ENCODE measurements at places on chromosomes 3 and 15.
A peak's percentile ranks its signal among the peaks of the same experiment; 100 is the strongest.

GRCh38 chr3:135314237-135314636 lies 519.2 kb downstream of the EPHB1 start:
- DNase-seq: no peak

DNA sequence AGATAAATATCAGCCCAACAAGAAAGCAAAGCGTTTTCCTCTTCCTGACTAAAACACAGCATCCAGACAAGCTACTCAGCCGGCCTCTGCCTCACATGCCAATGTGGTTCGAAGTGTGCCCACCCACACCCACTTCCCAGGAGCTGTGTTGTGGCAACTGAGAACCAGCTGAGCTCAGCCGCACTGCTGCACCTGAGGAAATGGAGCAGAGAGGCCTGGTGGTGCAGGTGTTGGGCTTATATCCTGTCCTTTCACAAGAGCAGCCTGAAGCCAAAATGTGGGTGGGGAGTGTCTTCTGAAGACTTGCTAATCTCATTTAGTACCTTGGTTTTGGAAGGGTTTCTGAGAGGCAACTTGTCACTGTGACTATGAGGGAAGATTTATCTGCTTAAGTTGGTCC lies 23.0 kb upstream of the RETNLB start:
- DNase-seq: no peak

DNA sequence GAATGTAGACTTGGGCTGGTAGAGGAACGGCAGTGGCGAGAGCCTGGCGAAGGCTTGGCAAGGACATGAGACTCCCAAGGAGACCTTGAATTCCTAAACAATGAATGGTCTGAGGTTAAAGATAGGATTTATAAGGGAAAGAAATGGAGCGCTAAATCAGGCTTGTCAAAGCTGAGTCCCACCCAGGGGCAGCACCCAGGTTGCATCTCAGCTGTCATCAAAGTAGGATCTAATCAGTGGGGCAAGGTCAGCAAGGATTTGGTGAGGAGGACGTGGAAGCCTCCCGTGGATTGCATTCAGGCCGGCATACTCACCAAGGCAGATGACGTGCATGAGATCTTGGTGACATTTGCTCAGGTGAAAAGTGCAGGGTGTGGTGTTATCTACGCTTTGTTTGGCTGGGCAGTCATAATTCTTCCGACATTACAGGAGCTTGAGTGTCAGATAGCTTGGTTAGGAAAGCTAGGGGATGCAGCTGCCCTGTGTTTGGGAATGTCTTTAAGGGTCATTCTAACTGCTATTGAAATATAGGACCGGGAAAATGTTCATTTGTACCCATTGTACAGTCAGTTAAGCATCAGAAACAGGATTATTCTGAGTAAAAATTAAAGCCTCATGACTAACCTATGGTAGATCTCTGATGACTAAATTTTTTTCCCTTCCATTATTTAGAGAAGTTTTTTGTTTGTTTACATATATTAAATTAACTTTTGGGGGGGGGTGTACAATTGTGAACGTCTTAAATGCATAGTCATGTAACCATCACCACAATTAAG lies 99.4 kb upstream of the TSC22D2 start:
- DNase-seq: no peak

GRCh38 chr3:90007778-90008499 lies 900.5 kb downstream of the EPHA3 start:
- DNase-seq: peak; percentile 5

GRCh38 chr3:129003578-129004112 lies 2.5 kb downstream of the EFCC1 start:
- peak; percentile 42 for DNase-seq

DNA sequence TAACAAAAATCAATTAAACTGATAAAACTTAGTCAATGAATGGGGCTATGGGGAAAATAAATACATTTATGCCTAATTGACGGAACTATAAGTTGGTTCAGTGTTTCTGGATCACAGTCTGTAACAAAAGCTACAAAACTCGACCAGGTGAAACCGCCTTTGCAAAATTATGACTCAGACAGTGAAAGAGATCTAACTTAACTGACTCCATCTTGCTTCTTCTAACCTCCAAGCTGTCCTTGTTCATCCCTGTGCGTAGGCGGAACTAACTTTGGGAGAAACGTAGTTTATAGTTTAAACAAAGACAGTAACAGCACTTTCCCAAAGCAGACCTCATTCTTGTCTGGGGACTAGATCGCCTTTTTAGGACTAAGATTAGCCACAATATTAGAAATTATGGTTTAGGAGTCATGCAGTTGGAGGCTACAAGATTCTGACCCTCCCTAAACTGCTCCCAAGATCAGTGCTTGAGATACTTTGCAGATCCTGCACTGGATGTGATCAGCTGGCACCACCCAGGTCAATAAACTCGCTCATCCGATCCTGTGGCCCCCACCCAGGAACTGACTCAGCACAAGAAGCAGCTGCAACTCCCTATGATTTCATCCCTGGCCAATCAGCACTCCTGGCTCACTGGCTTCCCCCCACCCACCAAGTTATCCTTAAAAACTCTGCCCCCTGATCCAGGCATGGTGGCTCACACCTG lies 7.2 kb upstream of the MFGE8 start:
- DNase-seq: no peak

DNA sequence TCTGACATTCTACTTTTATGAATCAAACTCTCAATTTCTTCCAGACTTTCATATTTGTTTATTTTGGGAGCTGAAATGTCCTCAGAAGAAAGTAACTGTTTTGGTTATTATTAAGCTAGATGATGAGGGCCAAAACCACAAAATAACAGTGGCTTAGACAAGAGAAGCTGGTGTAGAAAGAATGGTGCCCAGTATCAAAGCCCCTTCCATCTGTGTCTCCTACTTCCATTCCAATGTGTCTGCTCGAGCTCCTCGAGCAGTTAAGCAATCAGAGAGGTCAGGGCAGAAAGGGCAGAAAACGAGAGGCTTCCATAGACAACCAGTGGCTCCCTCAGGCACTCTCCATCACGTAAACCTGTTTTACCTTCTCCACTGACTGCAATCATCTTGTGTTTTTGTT lies 59.7 kb upstream of the MAGI1 start:
- no peak for DNase-seq

DNA sequence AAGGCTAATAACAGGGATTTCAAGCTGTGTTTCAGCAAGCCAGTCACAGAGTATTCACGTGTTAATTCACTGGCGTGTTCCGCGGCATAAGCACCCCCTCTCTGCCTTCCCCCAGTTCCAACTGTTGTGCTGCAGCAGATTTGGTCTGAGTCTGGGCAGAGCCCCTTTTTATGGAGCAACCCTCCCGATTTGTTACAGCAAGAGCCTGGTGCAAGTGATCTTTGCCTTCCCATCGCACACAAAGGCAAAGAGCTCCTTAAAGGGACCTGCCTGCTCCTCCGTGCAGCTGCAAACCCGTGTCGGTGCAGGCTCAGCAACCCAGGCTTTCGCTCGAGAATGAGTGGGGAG lies 170.5 kb downstream of the KCNAB1 start:
- DNase-seq: no peak

GRCh38 chr3:144948711-144949110 lies 977.1 kb downstream of the DIPK2A start:
- DNase-seq: no peak

DNA sequence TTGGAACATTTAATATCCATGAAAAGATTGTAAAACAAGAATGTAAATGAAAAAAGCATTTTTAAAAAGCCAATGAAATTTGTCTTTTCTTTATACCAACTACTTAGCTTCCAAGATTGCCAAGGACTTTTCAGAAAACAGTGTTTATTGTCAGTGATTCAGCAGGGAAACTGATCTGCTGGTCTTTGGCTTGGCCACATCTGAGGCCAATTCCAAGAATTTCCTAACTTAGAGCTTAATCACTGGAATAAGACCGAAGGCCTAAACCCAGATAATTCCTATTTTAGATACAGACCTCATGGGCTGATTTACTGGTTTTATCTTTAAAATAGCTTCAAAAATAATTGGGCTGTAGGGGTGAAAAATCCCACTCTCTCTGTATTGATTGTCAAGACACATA lies 260.5 kb upstream of the RORA start:
- no peak for DNase-seq

- DNase-seq: no peak
These were observed 280.1 kb upstream of the RASGRP1 start for GRCh38 chr15:38844736-38845135.

- DNase-seq: no peak
These were observed 3.5 kb downstream of the LRRC15 start for GRCh38 chr3:194365978-194366490.

DNA sequence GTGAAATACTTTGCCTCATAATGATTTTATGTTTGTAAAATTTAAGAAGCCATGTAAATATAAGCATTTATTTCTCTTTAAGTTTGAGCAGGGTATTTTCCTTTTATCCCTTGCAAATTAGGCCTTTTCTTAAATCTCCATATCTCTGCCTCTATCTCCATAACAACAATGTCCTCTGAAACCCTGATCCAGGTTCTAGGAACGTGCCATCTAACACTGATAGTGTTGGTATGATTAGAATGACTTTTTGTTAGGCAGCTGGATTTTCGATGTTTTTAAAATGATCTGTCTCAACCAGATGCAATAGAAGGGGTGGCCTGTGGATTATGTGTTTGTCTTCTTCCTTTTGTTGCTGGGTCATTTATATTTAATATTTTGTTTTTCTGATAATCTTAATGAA lies 77.9 kb downstream of the TRPC1 start:
- no peak for DNase-seq

DNA sequence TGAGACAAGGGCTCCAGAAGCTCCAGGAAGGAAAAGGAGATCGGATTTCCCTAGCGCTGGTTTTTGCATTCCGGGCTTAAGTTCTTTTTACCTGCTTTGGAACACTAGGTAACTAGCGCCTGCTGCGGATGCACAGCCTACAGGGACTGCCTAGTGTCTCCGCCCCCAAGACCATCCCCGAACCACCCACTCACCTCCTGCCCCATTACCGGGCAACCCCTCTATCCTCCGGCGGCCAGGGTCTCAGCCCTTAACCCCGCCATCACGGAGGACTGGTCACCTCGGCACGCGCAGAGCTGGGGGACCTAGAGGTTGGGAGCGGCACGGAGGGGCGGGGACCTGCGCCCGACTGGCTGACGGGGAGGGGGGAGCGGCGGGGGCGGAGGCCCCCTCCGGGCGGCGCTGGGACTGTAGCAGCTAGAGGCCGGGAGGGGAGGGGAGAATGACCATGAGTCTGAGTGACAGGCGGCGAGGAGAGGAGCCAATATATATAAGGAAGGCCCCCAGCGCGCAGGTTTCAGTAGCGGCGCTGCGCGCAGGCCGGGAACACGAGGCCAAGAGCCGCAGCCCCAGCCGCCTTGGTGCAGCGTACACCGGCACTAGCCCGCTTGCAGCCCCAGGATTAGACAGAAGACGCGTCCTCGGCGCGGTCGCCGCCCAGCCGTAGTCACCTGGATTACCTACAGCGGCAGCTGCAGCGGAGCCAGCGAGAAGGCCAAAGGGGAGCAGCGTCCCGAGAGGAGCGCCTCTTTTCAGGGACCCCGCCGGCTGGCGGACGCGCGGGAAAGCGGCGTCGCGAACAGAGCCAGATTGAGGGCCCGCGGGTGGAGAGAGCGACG lies at the start of gene DLL4:
DLL4 (plus strand) TSS at position 520 of the 839 bp plus-strand sequence. CDS start 329 bp downstream, outside the sequence.
- DNase-seq: peak; percentile 68

DNA sequence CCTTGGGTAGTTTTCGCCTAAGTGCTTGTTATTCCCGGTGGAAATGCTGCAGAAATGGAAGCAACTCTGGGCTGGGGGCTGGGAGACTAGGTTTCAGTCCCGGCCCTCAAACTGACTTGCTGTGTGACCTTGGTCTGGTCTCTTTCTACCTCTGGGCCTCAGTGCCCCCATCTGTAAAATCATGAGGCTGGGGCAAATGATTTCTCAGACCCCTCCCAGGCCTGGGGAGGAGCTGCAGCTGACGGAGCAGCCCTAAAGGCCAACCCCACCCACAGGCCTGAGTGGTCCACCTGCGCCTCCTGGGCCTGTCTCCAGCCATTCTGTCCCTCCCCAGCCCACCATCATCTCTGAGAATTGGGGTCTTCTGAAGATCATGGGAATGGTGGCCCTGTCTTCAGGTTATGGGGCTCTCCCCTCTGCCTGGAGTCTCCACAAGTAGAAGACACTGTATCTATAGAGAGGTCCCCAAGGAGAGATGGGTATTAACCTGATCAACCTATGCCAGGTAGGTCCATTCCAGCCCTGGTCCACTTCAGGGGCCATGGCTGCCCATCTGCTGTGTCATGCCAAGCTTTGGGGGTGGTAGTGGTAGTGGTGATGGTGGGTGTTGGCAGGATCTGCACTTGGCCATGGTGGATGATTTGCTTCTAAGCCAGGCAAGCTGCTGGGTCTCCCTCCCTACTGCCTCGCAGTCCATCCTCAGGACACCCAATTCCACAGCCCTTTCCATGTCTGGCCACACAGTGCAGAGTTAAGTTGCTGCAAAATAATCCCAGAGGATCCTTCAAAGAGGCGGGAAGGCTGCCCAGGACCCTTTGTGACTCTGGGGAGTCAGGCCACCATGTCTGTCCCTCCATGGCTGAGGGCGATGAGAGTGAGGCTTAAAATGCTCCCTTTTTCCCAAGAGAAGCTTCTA lies 46.0 kb downstream of the ITGA11 start:
- no peak for DNase-seq

GRCh38 chr3:196970547-196971093 lies 2.0 kb upstream of the PIGZ start:
- DNase-seq: no peak

DNA sequence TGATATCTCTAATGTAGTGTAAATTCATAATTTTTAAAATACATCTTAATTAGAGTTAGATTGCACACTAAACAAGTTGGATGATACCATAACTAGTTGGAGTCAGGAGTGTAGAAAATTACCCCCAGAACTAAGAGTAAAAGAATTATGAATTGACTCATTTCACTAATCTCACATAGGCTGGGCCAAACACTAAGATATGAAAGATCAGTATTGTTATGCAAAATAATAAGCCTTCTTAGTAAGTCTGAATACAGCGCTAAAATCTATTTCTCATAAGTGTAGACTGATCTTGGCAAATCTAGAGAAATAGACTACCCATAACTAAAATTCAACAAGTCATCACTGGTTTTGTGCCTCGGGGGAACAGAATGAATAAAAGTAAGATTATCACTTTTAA lies 979.0 kb downstream of the ROBO1 start:
- no peak for DNase-seq

DNA sequence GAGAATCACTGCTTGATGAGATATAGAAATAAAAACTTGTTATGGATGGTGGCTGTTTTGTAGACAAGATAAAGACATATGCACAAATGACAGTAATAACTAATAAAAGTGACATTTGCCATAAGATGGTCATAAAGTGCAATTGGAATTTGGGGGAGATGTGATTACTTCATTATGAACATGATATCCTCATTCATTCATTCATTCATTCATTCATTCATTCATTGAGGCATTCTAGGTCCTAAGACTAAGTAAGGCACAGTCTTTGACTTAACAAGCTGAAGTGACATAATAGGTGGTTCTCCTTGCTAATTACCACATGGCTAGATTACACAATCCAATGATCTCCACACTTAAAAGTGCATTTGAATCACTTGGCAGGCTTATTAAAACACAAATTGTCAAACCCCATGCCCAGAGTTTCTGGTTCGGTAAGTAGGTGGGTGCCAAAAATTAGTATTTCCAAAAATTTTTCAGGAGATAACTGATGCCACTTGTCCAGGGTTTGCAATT lies 18.9 kb downstream of the RAP2B start:
- DNase-seq: no peak

GRCh38 chr3:38645076-38645475 lies 4.4 kb downstream of the SCN5A start:
- no peak for DNase-seq

Data from hematopoietic multipotent progenitor cell treated with erythropoietin and hydrocortisone succinate and interleukin-3 and kit ligand, for 6 days (in vitro differentiated cells).